ENCODE measurements at places on chromosomes 12 and 14. TPM values are rescaled to one million over a fixed set of nuclear protein-coding genes. Genes with fewer than 3 reads are reported as not detected.
A peak's percentile ranks its signal among the peaks of the same experiment; 100 is the strongest.

Gene RASSF9
- total RNA-seq: not detected

Gene SMOC1
- total RNA-seq: not detected

Gene CD69
- 166 TPM for total RNA-seq

Gene SLC7A8
- total RNA-seq: 1.9 TPM

Gene ACOT2
- 4.9 TPM for total RNA-seq

- H3K36me3 ChIP-seq: no peaks in the 10 kb centered on the region
- peaks cover 12% of the 10 kb centered on the region for H3K4me1 ChIP-seq
- no peak overlapping the region for H3K27ac ChIP-seq
- H3K4me3 ChIP-seq: no peak overlapping the region
These were observed 37.8 kb upstream of the NFYB start for GRCh38 chr12:104175726-104176247.

DNA sequence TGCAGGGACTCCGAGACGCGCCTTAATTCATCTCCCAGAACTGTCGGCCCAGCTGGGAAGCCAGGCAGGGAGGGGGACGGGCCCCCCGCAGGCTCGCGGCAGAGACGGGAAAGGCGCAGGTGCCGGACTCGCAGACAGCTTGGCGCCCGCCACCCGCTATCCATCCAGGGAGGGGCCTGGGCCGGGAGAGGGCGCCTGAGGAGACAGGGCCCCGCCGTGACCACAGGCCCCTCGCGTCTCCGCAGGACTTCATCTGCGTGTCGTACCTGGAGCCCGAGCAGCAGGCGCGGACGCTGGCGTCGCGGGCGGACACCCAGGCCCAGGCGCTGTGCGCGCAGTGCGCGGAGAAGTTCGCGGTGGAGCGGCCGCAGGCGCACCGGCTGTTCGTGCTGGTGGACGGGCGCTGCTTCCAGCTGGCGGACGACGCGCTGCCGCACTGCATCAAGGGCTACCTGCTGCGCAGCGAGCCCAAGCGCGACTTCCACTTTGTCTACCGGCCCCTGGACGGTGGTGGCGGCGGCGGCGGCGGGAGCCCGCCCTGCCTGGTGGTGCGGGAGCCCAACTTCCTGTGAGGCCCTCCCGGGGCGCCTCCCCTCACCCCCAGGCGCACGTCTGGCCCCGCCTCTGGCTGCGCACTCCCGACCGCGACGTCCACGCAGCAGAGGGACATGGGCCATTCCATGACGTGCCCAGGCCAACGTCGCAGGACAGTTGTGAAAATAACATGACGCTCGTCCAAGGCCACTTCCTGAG is 60.6 kb downstream of the LGMN start:
- no peak overlapping the region for H3K4me3 ChIP-seq
- peaks cover 18% of the 10 kb centered on the region for H3K36me3 ChIP-seq
- peaks cover 8% of the 10 kb centered on the region for H3K4me1 ChIP-seq
- H3K27me3 ChIP-seq: no peaks in the 10 kb centered on the region
- no peak for DNase-seq

- H3K4me3 ChIP-seq: no peak overlapping the region
- H3K4me1 ChIP-seq: peaks cover 10% of the 10 kb centered on the region
- H3K27ac ChIP-seq: no peak overlapping the region
These were observed 30.1 kb downstream of the SPRING1 start for GRCh38 chr12:116707751-116708150.

DNA sequence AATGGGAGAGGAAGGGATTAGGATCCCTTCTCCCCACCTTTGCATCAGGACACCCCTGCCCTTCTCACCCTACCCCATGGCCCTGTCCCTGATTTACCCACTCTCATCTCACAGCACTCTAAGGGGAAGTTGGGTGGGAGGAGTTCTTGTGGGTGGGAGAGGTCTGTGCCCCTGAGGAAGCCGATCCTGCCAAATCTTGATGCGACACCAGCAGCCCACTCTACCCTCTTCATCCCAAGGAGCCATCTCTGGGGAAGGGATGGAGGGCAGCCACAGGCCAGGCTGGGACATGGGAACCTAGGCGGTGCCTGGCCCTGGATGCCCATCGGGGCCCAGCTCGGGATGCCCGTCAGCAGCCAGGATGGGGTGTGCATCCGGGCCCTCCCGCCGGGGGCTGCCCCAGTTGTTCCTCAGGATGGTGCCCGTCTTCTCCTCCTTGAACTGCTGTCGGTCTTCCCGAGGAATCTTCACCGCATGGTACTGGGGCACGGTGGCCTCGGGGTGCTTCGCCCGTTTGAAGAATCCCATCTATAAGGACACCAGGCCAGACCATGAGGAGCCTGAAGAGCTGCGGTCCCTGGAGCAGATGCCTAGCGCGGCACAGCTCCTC is 22.8 kb downstream of the ITGA7 start:
- peaks cover 10% of the 10 kb centered on the region for H3K27me3 ChIP-seq
- no peak overlapping the region for H3K4me3 ChIP-seq
- H3K4me1 ChIP-seq: peaks cover 17% of the 10 kb centered on the region
- H3K36me3 ChIP-seq: no peaks in the 10 kb centered on the region
- no peak for DNase-seq

DNA sequence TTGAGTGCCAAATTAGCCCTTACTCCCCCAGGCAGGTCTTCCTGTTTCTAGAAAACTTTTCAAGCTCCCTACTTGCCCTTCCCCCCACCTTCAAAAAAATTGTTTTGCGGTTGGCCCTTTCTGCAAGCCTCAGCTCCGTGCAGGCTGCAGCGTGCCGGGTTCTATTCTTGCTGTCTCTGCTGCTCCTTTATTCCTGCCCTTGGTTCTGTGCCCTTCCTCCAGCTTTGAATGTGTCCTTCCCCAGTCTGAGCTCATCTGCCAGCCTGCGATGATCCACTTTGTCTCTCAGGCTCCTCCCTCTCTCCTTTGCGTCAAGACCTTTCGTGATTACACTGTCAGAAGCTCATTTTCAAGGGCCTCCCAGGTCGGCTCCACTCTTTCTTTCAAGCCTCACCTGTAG is 98.6 kb downstream of the IRF2BPL start:
- no peaks in the 10 kb centered on the region for H3K36me3 ChIP-seq
- H3K27ac ChIP-seq: peak overlapping the region; percentile 67
- H3K4me3 ChIP-seq: peak overlapping the region; percentile 47
- H3K4me1 ChIP-seq: peaks cover 57% of the 10 kb centered on the region

DNA sequence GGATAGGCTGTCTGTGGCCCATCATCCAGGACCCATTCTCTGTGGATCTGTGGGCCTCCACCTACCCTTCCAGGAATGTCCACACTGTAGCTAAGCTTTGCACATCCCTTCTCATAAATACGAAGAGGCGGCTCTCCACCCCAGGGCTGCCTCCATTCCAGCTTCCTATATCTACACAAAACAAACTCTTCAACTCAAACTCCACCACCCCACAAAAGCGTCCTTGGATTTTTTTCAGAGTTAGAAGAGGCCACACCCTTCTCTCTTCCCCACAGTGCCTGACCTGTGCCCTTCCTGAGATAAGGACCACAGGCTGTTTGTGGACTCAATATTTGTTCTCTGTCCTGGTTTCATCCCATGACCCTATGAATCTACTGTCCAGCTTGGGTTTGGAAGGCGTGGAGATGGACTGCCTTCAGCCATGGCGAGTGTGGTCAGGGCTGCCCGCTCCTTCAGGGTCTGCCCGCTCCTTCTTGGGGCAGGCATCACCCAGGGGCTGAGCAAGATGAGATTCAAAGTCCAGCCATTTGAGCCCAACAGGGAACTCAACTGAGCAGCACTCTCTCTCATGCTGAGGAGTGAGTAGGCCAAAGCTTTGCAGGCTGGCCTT is 13.0 kb upstream of the SERPINA12 start:
- no peak overlapping the region for H3K27ac ChIP-seq
- peaks cover 10% of the 10 kb centered on the region for H3K27me3 ChIP-seq
- no peaks in the 10 kb centered on the region for H3K4me1 ChIP-seq

GRCh38 chr12:104452087-104452486 is 4.7 kb upstream of the CHST11 start:
- DNase-seq: no peak
- H3K4me1 ChIP-seq: peaks cover 17% of the 10 kb centered on the region
- no peaks in the 10 kb centered on the region for H3K36me3 ChIP-seq
- H3K27ac ChIP-seq: no peak overlapping the region
- no peaks in the 10 kb centered on the region for H3K27me3 ChIP-seq

DNA sequence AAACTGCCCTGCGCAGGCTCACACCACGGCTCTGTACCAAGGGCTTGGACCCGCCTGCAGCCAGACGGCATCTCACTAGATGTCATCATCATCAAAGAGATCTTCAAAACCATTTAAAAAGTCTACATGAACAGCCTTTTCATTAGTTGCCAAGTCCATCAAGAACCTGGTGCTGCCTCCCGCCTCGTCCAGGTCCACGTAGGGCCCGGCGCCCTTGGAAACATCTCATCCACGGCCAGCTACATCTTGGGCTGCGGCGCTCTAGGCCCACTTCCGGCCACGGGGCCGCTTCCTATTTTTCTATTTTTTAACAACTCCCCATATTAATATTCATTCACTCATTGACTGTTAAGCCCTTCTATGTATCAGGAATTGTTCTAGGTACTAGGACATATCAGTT is 7.4 kb upstream of the GNPNAT1 start:
- H3K4me3 ChIP-seq: no peak overlapping the region
- no peak overlapping the region for H3K27ac ChIP-seq
- peaks cover 9% of the 10 kb centered on the region for H3K4me1 ChIP-seq
- peaks cover 2% of the 10 kb centered on the region for H3K27me3 ChIP-seq
- peaks cover 3% of the 10 kb centered on the region for H3K36me3 ChIP-seq

DNA sequence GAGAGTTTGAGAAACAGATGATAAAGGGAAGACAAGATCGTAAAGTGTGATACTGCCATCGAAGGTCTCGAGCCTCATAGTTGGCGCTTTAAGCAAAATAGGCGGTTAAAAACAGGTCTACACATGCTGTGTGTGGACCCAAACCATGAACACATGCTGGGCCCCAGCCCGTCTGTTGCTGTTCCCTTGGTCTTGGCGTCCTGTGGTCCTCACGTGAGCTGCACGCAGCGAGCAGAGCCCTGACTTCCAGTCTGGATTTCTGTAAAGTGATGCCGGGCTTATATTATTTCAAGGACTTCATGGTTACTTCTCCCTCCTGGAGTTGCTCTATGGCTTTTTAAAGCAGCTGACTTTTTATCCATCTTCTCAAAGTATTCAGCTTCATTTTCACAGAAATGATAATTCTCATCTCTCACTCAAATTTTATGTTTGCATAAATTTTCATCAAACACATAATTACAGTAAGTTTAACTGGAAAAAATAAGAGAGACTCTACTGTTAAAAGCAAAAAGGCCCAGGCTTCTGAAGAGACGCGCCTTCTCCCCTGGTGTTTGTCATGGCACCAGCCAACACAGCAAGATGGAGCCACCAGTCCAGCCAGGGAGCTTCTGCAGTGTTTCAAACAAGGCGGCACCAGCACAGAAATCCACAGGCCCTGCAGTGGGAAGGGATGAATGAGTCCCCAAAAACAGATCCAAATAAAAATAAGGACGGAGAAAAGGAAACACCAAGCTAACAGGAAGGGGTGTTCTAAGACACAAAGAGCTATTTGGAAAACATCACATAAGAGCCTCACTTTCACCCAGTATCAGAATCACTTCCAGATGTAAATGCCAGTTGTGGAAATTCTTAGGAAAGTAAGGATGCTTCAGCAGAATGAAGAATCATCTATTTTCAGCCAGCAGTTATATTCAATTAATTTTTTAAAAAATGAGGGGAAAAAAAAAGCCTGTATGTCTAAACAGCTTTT is 24.9 kb downstream of the SFSWAP start:
- H3K27ac ChIP-seq: no peak overlapping the region
- no peaks in the 10 kb centered on the region for H3K27me3 ChIP-seq
- peaks cover 34% of the 10 kb centered on the region for H3K36me3 ChIP-seq
- no peak for DNase-seq
- H3K4me1 ChIP-seq: no peaks in the 10 kb centered on the region

- no peak overlapping the region for H3K4me3 ChIP-seq
- no peak for DNase-seq
- no peaks in the 10 kb centered on the region for H3K36me3 ChIP-seq
- H3K27me3 ChIP-seq: peaks cover 1% of the 10 kb centered on the region
- H3K27ac ChIP-seq: no peak overlapping the region
- peaks cover 17% of the 10 kb centered on the region for H3K4me1 ChIP-seq
These were observed 43.0 kb upstream of the CTDSP2 start for GRCh38 chr12:57889500-57889989.
